Left ventricle myocardium superior (tissue), 1 donor: ENCODE measurements at places on chromosomes 3 and 15. TPM values are rescaled to one million over a fixed set of nuclear protein-coding genes. Genes with fewer than 3 reads are reported as not detected.

- peak; percentile 68 for DNase-seq
Measured at GRCh38 chr3:12148183-12148940, 10.3 kb downstream of the TIMP4 start.

DNA sequence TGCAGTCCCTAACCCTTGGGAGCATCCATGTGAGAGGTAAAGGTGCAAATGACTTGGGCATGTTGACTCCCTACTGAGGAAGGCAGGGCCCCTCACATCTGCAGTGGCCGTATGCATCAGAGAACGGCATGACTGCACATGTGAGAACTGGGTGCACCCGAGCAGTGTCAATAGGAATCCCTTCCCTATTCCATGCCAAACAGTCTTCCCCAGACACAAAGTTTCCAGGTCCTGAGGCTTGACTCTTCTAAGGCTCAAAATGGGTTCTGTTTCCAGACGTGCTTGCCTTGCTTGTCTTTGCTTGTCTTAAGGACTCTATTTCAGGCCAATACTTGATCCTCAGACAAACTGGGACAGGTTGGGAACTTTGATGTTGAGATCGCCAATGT is 20.5 kb upstream of the ANPEP start:
- no peak for DNase-seq

GRCh38 chr15:55372701-55373440 is 35.3 kb downstream of the CCPG1 start:
- DNase-seq = no peak

DNA sequence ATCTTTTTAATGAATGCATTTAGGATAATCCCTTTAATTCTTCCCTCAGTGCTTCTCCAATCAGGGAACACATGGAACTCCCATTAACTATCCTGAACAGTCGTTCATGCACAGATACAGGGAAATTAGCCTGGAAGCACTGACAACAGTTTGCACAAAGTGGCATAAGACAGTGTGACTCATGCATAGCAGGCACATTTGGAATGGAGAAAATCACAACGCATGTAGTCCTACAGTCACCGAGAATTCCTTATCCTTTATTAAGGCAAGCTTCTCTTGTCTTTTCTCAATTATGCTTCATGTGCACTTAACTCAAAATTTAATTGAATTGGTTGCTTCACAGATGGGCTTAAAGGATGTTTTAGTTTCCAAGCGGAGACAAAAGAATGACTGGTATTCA is 155.0 kb upstream of the CRBN start:
- no peak for DNase-seq

DNA sequence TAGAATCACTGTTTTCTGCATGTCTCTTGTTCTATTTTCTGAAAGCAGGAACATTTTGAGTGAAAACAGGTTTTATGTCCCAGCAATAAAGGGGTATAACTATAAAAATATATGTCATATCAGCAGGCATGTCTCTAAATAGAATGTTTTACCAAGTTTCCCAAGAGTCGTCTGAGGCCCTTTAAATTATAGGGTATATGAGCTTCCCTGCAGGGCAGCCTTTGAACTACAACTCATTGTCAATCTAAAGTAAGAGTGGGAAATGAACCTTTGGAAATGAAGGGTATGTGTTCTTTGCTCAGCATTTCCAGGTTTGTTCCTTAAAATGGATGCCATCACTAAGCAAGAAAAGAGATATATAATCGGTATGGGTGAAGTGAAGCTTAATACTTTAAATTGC is 138.6 kb downstream of the LSAMP start:
- no peak for DNase-seq

DNA sequence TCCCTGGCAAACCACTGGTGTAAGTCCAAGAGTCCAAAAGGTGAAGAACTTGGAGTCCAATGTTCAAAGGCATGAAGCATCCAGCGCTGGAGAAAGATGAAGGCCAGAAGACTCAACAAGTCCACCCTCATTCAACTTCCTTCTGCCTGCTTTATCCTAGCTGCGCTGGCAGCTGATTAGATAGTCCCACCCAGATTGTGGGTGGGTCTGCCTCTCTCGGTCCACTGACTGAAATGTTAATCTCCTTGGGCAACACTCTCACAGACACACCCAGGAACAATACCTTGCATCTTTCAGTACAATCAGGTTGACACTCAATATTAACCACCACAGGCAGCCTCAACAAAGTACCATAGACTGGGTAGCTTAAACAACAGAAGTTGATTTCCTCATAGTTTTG is 245.9 kb upstream of the IGF1R start:
- no peak for DNase-seq

DNA sequence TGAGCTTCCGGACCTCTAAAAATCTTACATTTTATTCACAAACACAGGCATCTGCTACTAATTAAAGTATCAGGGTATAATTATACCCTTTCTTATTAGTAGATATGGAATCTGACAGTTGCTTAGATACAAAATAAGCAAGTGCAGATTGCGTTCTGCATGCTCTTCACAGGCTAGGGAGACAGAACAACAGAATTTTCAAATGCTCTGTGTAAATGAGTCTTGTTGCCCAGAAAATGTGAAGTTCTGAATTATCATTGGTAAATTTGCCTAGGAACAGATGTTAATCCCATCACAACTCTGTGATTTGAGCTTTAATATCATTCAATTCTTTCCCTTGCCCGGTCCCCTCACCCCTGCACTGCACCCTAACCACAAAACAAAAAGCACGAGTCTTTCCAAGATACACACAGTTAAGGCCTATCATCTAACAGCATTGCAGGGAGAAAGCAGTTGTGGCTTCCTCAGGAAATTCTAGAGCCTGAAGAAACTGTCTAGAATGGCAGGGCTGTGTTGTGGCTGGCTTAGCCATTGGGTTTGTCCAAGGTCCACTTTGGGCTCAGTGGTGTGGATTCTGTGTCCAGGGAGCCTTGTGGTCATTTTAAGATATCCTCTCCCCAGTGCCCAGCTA is 119.8 kb downstream of the PDCD6IP start:
- no peak for DNase-seq

GRCh38 chr3:112818289-112818688 is 28.4 kb downstream of the CD200R1L start:
- DNase-seq = no peak

The CASR gene
- not detected for total RNA-seq
